ENCODE measurements at places on chromosomes 6 and 20. TPM values are rescaled to one million over a fixed set of nuclear protein-coding genes. Genes with fewer than 3 reads are reported as not detected.

The NFKBIL1 gene
- total RNA-seq: 34.0 TPM

The PRL gene
- not detected for total RNA-seq

The EYS gene
- total RNA-seq: not detected

The KHDC1 gene
- 8.4 TPM for total RNA-seq

- DNase-seq: no peak
- H3K4me1 ChIP-seq: peaks cover 6% of the 10 kb centered on the region
- no peaks in the 10 kb centered on the region for H3K36me3 ChIP-seq
- H3K4me3 ChIP-seq: no peak overlapping the region
Observed at GRCh38 chr6:33075208-33075567, 602 bp upstream of the HLA-DPB1 start.

GRCh38 chr20:46293084-46293483 is 15.2 kb downstream of the CDH22 start:
- H3K27ac ChIP-seq: no peak overlapping the region
- no peak overlapping the region for H3K4me3 ChIP-seq
- no peaks in the 10 kb centered on the region for H3K36me3 ChIP-seq
- DNase-seq: no peak
- H3K27me3 ChIP-seq: peaks cover 4% of the 10 kb centered on the region

GRCh38 chr6:150233843-150234269 is 91.0 kb downstream of the PPP1R14C start:
- H3K4me1 ChIP-seq: peaks cover 25% of the 10 kb centered on the region
- no peak for DNase-seq
- H3K27ac ChIP-seq: no peak overlapping the region
- H3K36me3 ChIP-seq: no peaks in the 10 kb centered on the region
- H3K27me3 ChIP-seq: no peaks in the 10 kb centered on the region
- H3K4me3 ChIP-seq: no peak overlapping the region

DNA sequence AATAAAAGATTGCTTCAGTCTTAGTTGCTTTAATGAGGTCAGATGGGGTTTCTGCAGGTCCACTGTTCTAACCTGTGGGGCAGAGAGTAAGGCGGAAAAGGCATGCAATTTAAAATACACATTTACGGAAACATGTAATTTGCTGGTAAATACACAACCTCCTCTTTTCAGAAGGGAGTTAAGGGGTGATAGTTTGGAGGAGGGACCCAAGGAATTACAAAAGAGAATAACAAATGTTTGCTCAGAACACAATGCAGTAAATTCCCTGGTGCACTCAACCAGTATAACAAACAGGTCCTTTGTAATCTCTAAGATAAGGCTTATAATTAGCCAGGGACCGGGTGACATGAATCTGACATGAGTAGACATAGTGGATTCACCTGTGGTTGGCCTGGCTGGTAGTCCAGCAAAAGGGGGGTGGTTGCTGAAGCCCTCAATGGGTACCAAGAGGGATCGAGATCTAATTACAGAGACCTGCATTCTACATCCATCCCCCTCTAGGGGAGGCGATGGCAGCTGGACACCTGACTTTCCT is 295.1 kb downstream of the PHACTR1 start:
- peaks cover 22% of the 10 kb centered on the region for H3K4me1 ChIP-seq
- no peak overlapping the region for H3K4me3 ChIP-seq
- H3K27me3 ChIP-seq: no peaks in the 10 kb centered on the region
- no peak overlapping the region for H3K27ac ChIP-seq

GRCh38 chr20:16539280-16540021 is 33.8 kb downstream of the KIF16B start:
- no peaks in the 10 kb centered on the region for H3K36me3 ChIP-seq
- DNase-seq: no peak
- H3K27me3 ChIP-seq: no peaks in the 10 kb centered on the region
- no peak overlapping the region for H3K4me3 ChIP-seq
- no peaks in the 10 kb centered on the region for H3K4me1 ChIP-seq

DNA sequence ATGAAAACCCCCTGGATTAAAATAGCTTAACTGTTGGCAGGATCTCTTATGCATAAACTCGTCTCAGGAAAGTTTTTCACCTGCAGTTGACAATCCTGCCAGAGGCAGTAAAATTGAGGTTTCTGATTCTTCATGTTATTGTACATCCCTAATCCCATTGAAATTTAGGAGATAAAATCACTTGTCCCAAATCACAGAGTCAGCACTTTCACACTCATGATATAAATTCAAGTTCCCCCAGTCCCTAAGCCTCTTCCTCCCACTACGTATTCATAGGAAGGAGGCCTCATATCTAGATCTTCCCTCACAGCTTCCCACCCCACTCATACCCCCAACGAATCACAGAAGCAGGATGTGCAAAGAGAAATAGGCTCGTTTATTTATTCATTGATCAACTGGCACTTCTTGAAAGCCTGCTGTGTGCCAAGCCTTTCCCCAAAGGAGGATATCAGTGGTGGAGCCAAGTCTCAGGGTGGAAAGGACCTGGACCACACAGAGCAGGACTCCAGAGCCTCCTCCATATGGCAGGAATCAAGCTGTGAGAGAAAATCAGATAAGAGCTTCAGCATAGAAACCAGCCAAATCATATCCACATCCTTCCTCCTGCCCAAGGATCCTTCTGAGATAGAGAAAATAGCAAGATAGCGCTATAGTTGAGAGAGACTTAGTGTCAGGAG is 2.3 kb downstream of the SLPI start:
- H3K36me3 ChIP-seq: no peaks in the 10 kb centered on the region
- H3K27ac ChIP-seq: no peak overlapping the region
- peaks cover 4% of the 10 kb centered on the region for H3K4me1 ChIP-seq
- H3K4me3 ChIP-seq: no peak overlapping the region

- no peaks in the 10 kb centered on the region for H3K36me3 ChIP-seq
- H3K27me3 ChIP-seq: no peaks in the 10 kb centered on the region
- no peak for DNase-seq
- no peak overlapping the region for H3K27ac ChIP-seq
Observed at GRCh38 chr20:18972251-18972876, 158.8 kb downstream of the SCP2D1 start.

- no peaks in the 10 kb centered on the region for H3K36me3 ChIP-seq
- no peak overlapping the region for H3K4me3 ChIP-seq
- H3K27ac ChIP-seq: no peak overlapping the region
Observed at GRCh38 chr20:17549131-17549530, 18.0 kb upstream of the BFSP1 start.

Data from thyroid gland (tissue), 4 donors.